ENCODE measurements at places on chromosomes 13 and 19.

GRCh38 chr13:106354961-106355360, 180.5 kb downstream of the EFNB2 start:
- DNase-seq = no peak

DNA sequence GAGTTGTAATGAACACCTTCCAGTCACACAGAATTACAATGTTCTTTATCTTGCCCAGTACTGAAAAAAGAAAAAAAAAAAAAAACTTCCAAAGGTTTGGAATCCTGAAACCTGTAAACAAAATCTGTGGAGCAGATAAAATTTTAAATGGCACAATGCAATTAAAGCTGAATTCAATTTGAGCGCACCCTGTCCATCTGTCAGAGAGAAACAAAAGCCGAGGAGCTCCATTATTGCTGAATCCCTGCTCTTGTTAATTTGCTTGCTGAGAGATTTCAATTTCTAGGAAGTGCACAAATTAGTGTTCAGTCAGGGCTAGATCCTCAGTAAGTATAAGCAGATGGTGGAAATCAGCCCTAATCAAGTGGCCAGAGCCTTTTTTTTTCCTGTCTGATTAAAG, 65.2 kb downstream of the DACH1 start:
- DNase-seq = no peak

- no peak for DNase-seq
Observed at GRCh38 chr13:112859128-112859816, 109.7 kb upstream of the MCF2L start.

DNA sequence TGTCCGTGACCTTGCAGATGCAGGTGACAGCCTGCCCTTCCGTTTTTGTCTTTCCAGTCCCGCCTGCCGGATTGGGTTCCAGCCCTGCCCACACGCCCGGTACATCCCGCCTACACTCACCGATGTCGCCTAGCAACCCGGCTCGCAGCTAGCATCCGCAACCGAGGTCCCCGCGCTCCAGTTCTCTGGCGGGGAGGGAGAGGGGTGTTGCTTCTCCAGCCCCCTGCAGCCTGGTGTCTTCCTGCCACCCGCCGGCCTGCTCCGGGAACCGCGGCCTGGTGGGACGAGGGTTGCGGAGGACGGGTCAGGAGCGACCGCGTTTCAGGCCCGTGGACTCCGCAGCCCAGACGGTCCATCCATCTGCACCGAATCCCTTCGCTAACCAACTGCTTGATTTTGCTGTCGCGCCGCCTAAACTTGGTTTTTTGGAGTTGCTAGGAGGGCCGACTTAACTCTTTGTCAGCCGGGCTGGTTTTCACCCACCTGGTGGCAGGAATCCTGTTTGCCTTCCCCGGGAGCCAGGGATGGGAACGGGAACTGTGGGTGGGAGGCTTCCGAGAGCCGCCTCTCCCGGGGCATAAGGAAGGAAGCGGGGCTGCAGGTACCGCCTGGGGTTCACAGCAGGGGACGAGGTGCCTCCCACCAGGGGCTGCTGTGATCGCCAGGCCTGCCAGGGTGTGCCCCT, 15.4 kb upstream of the MATK start:
- DNase-seq = no peak

DNA sequence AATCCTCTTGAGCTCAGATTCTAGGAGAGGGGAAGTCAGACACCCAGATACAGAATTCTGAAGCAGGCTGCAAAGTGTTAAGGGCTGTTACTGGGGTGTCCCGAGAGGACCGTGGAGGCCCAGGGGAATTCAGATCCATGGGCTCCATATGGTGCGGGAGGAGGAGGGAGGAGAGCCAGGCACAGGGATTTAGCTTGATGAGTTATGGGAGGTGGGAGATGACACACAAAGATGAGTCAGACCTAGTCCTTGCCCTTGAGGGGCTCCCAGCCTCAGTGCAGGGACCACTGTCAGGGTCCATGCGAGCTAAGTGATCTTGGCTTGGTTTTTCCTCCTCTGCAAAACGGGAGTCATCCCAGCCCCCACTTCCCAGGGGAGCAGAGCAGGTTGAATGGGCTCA, 14.4 kb upstream of the GIPR start:
- no peak for DNase-seq

- DNase-seq = no peak
Observed at GRCh38 chr19:8038815-8039214, 13.7 kb upstream of the CCL25 start.

DNA sequence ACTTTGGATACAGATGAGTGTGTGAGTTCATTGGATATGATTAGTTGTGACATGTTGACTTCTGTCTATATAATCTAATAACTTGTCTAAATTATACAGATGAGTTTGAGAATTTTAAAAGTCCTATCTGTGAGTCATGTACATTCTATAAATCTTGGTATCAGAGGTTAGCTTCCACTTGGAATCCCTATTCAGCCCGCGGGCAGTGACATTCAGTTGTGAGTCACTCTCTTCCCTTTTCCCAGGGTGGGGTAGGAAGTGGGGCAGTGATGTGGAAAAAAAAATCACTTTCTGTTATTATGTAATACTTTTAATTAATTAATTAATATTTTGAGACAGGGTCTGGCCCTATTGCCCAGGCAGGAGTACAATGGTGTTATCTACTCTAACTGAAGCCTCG, 33.0 kb upstream of the ZNF808 start:
- no peak for DNase-seq

- DNase-seq = no peak
Observed at GRCh38 chr13:55576389-55576788, 1564.3 kb upstream of the PRR20A start.

DNA sequence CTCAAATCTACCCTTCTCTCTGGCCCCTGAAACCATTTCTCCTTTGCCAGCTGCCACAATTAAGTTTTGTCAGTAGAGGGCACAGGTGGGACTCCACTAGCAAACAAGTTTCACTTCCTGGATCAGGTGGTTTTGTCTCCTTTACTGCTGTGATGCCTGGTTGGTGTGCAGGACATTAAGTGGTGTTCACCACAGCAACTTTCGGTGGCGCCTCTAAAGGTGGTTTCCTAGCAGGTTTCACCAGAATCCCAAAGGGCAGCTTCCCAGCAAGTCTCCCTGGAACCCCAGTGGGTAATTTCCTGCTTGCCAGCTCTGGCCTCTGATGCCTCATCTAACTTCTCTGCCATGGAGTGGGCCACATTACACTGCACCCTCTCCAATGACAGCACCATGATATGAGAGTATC, 16.6 kb downstream of the MED4 start:
- DNase-seq = no peak
